ENCODE measurements at places on chromosomes 7 and 10.
A peak's percentile ranks its signal among the peaks of the same experiment; 100 is the strongest.

GRCh38 chr7:779480-779879 lies 52.4 kb upstream of the PRKAR1B start:
- DNase-seq, result no peak
- no peaks in the 10 kb centered on the region for H3K4me1 ChIP-seq
- H3K4me3 ChIP-seq, result no peak overlapping the region
- no peak overlapping the region for H3K27ac ChIP-seq

DNA sequence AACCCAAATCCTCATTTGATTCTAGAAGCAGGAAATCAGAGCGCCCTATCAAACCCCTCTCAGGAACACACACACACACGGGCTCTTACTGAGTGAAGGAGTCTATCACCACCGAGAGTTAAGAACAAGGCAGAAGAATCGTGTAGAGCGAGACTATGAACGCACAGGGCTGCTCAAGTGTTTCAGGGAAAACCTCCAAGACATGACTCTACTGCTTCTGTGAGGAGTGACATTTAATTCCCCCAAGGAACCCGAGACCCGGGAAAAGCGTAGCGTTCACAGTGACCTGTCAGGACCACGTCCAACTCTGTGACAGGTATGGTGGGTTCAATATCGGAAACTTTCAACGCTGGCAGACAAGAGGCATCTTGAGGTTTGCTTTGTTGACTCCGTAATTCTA lies 21.6 kb downstream of the PITRM1 start:
- no peaks in the 10 kb centered on the region for H3K4me1 ChIP-seq
- H3K36me3 ChIP-seq, result peaks cover 56% of the 10 kb centered on the region
- no peak for DNase-seq
- no peak overlapping the region for H3K27ac ChIP-seq

DNA sequence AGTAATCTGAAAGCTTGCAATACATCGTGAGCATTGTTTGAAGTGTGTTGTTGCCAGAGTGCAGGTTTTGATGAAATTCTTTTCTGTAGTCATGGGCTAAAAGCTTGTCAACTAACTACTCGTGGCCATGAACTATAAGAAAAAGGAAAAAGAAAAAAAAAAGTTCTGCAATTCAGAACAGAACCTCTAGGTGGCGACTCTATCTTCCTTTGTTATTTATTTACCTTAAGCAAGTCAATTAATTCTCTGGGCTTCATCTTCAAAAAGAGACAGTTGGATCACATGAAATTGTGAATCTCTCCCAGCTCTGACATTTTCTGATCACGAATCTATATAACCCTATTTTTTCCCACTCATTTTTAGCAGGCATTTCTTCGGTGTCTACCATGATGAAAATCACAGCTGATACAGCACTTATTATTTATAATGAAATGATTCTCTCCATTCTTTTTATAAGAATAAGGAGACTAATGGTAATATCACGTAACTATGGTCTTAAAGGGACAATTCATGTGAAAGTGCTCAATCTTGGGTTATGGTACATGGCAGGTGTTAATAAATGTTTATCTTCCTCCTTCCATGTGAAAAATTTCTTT lies 18.8 kb downstream of the TMEM196 start:
- H3K36me3 ChIP-seq, result no peaks in the 10 kb centered on the region
- no peaks in the 10 kb centered on the region for H3K4me1 ChIP-seq
- H3K27me3 ChIP-seq, result no peaks in the 10 kb centered on the region
- no peak overlapping the region for H3K27ac ChIP-seq

- no peaks in the 10 kb centered on the region for H3K36me3 ChIP-seq
- no peaks in the 10 kb centered on the region for H3K4me1 ChIP-seq
- peaks cover 3% of the 10 kb centered on the region for H3K27me3 ChIP-seq
- H3K4me3 ChIP-seq, result no peak overlapping the region
- no peak for DNase-seq
These were observed 59.9 kb downstream of the TNS3 start for GRCh38 chr7:47521816-47522561.

DNA sequence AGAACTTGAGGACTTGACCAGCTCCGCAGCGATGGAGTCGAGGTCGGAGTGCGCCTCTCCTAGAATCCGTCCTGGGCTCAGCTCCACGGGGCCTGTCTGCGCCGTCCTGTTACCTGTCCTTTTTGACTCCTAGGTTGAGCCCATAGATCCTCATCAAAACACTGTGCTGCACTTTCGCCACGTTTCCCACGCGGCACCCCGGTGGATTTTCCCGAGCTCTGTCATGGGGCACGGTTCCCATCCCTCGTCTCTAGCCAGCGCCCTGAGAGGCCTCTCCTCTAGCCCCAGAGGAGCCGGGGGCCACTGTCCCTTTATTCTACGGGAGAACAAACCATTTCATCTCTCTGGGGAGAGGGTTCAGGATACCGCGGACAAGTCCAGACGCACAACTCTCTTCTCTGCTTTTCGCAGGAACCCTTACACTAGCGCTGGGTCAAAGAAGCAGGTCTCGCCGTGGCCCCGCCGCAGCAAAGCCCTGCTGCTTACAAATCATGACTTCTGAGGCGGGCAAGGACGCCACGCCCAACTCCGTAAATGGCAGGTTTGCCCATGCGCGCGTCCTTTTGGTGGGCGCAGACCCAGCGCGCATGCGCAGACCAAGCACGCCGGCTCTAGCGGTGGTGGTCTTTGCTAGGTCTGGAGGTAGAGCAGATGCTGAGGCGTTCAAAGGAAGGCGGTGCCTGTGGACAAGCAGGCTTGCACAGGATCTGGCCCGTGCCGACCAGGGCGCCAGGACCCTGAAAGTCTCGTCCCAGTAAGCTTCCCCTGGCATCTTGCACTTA lies 10.3 kb upstream of the ANKRD7 start:
- no peak overlapping the region for H3K27ac ChIP-seq
- peaks cover 22% of the 10 kb centered on the region for H3K27me3 ChIP-seq
- H3K4me1 ChIP-seq, result peaks cover 10% of the 10 kb centered on the region
- H3K4me3 ChIP-seq, result peak overlapping the region; percentile 64

DNA sequence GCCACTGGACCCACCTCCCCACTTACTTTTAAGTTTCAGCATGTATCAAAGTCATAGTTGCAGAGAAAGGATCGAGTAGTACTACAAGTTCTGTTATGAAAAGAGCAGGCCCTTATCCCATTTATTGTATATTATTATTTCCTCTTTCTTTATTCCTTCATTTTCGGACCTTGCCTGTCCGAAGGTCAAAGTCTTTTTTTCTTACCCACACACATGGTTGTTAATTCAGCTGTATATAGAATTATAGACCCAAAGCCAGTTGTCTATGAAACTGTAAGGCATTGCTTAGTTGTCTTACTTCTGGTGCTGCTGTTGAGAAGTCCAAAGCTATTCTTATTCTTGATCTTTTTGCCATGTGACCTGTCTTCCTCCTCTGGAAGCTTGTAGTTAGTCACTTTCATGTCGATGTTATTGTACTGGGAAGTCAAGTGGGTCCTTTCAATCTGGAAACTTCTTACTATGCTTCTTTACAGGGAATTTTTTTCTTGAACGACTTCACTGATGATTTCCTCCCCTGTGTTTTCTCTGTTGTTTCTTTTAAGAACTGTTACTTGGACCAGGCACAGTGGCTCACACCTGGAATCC lies 8.3 kb downstream of the NUDT5 start:
- H3K27ac ChIP-seq, result no peak overlapping the region
- DNase-seq, result no peak
- H3K4me1 ChIP-seq, result peaks cover 42% of the 10 kb centered on the region
- no peak overlapping the region for H3K4me3 ChIP-seq
- no peaks in the 10 kb centered on the region for H3K27me3 ChIP-seq
- peaks cover 39% of the 10 kb centered on the region for H3K36me3 ChIP-seq

DNA sequence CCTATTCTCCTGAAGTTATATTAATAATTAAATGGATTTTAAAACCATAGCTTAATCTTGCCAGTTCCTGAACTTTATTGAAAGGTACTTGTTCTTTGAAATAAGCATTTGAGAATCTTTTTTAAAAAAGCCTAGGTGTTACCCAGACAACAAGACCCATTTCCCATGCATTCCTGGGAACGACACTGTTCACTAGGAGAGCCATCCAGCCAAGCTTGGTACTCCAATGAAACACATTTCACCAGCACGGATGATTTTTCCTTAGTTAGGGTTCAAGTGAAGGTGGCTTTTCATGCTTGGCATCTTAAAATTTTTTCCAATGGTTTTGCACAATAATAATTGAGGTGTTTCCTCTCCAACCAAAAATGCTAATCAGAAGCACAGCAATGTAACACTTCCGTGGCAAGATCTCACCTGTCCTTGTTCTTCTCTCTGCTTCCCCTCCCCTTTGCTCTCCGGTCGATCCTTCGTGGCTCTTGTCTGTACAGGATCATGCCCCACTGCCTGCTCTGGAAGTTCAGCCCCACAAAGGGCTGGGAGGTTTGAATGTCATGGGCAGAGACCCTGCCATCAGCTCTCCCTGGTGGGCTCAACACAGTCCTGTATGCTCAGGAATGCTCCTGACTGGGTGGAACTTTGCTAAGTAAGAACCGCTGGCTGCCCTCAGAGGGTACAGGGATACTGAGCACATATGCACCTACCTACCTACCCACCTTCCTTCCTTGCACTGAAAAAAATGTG lies 69.7 kb upstream of the AQP1 start:
- no peaks in the 10 kb centered on the region for H3K36me3 ChIP-seq
- H3K27ac ChIP-seq, result no peak overlapping the region
- DNase-seq, result no peak
- no peaks in the 10 kb centered on the region for H3K27me3 ChIP-seq
- no peak overlapping the region for H3K4me3 ChIP-seq

DNA sequence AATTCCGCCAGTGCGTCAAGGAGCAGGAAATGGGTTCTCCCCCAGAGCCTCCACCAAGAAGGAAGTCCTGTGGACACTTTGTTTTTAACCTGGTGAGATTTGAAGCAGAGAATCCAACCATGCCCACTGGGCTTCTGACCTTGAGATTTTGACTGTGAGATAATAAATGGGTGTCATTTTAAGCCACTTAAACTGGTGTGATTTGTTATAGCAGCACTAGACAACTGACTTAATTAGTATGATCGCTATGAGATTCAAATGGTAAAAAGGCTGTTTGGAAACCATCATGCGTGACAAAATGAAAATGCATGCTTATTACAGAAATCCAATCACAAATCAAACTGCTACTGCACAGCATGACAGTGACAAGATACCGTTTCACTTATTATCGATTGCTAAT lies 98.0 kb downstream of the ADAM12 start:
- no peaks in the 10 kb centered on the region for H3K27me3 ChIP-seq
- no peak overlapping the region for H3K27ac ChIP-seq
- DNase-seq, result no peak

- no peaks in the 10 kb centered on the region for H3K4me1 ChIP-seq
- no peak for DNase-seq
- H3K4me3 ChIP-seq, result no peak overlapping the region
These were observed 285.6 kb upstream of the SORCS1 start for GRCh38 chr10:107450056-107450455.

GRCh38 chr10:74088722-74089121 lies 61.9 kb downstream of the AP3M1 start:
- H3K4me1 ChIP-seq, result peaks cover 7% of the 10 kb centered on the region
- no peak overlapping the region for H3K4me3 ChIP-seq
- H3K27me3 ChIP-seq, result no peaks in the 10 kb centered on the region

GRCh38 chr7:17558135-17558534 lies 259.7 kb downstream of the AHR start:
- H3K27me3 ChIP-seq, result no peaks in the 10 kb centered on the region
- DNase-seq, result no peak
- H3K27ac ChIP-seq, result no peak overlapping the region
- H3K36me3 ChIP-seq, result no peaks in the 10 kb centered on the region
- H3K4me1 ChIP-seq, result no peaks in the 10 kb centered on the region

DNA sequence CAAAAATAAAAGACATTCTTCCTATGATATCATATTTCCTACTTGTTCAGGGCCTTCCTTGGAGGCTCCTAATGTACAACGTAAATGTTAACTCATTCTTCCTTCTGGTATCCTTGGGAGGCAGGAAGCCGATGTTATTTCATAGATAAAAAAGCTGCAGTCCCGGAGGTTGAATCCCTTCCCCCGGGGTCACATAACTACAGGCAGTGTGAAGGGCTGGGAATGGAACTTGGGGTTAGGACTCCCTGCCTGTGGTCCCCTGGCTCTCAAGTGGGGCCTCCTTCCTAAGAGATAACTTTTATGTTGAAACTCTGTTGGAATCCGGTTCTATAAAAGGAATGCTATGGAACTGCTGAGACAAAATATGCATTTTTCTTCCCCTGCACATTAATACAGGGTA lies 14.9 kb upstream of the CCDC3 start:
- DNase-seq, result no peak
- no peaks in the 10 kb centered on the region for H3K36me3 ChIP-seq
- peaks cover 4% of the 10 kb centered on the region for H3K27me3 ChIP-seq
- H3K4me1 ChIP-seq, result no peaks in the 10 kb centered on the region
- H3K27ac ChIP-seq, result no peak overlapping the region
- H3K4me3 ChIP-seq, result no peak overlapping the region

DNA sequence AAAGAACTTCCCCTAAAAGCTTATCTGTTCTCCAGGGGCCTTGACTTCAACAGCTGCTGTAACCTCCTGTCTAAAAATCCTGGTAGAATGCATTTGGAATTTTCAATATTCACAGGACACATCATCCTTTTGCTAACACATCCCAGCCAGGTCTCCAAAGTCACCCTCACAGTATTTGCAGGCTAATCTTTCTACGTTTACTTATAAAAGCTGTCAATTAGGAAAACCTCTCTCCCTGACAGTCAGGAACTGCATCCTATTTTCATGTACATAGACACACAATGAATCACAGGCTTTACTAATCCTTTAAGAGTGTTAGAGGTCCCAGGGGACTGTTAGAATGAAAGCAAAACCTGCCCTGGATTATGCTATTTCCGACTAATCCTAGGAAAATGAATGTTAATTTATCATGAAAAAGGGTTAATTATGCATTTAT lies 102.2 kb downstream of the GFRA1 start:
- no peak overlapping the region for H3K27ac ChIP-seq
- H3K4me1 ChIP-seq, result no peaks in the 10 kb centered on the region
- H3K4me3 ChIP-seq, result no peak overlapping the region

DNA sequence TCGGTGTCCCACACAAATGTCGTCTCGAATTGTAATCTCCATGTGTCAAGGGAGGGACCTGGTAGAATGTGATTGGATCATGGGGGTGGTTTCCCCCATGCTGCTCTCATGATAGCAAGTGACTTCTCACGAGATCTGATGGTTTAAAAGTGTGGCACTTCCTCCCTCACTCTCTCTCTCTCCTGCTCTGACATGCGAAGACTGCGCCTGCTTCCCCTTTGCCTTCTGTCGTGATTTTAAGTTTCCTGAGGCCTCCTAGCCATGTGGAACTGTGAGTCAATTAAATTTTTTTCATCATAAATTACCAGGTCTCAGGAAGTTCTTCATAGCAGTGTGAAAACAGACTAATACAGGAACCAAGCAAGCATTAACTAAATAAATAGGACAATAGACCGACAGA lies 229.1 kb downstream of the GFRA1 start:
- H3K36me3 ChIP-seq, result no peaks in the 10 kb centered on the region
- H3K27ac ChIP-seq, result no peak overlapping the region
- H3K4me1 ChIP-seq, result no peaks in the 10 kb centered on the region
- H3K4me3 ChIP-seq, result no peak overlapping the region
- H3K27me3 ChIP-seq, result no peaks in the 10 kb centered on the region
- DNase-seq, result no peak

DNA sequence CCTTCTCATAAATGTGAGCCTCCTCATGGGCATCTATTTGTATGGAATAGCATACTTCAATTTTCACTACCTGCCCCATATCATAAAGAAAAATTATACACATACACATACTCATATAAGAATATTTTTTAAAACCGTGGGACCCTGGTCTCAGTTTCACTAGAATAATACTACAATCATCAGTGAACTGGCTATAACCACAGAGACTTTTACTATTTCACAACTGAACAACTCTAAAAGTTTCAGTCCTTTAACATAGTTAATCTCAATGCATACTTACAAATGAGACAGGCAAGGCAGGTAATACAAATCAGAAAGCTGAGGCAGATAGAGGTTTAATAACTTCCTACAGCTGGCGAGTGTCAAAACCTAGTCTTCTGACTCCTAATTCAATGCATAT lies 83.1 kb downstream of the LRRN3 start:
- no peaks in the 10 kb centered on the region for H3K27me3 ChIP-seq
- no peak for DNase-seq
- H3K36me3 ChIP-seq, result no peaks in the 10 kb centered on the region
